ENCODE measurements at places on chromosomes 5 and 9.
A peak's percentile ranks its signal among the peaks of the same experiment; 100 is the strongest.

DNA sequence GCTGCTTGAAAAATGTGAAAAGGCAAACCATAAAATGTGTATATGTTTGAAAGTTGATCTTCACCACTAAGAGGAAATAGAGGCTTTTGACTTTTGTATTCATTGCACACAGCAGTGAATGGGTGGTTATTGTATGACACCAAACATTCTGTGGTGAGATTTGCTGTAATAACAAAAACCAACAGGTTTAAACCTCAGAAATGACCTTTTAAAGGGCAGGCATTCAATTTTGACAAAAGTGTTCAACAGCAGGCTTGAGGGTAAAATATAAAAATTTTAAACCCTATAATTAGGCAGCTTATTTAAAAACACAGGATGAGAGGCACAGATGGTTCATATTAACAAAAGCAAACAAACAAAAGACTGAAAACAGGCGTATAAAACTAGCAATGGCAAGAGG is 128.1 kb upstream of the NUDT12 start:
- DNase-seq: no peak

DNA sequence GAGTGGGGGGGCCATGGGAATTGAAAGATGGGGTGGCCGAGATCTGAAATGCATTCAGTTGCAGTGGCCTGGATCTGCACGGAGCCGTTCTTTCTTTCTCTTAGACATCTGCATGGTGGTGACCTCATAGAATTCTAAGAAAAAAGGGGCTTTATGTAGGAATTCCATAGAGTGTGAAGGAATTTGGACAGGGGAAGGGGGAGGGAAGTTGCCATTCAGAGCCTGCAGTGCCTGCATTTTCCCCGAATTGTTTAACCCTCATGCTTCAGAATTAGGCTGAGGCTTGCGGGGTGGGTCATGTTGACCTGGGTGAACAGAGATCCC is 4.9 kb downstream of the NEK6 start:
- no peak for DNase-seq

DNA sequence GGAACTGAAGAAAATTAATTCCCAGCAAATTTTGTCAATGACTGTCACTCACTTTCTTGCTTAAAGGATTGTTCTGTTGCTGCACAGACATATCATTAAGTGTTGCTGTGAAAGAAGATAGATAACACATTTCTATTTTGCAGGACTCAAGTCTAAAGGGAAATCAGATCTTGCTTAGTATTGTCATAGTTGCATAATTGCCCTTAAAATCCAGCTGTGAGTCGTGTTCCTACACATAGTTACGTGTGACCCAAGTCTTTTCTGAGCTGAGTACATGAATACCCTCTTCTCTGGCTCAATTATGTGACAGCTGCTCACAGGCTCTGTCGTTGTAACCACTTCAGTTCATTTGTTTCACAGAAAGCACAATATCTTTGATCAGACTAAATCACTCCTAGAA is 390.8 kb downstream of the DTWD2 start:
- peak; percentile 9 for DNase-seq

DNA sequence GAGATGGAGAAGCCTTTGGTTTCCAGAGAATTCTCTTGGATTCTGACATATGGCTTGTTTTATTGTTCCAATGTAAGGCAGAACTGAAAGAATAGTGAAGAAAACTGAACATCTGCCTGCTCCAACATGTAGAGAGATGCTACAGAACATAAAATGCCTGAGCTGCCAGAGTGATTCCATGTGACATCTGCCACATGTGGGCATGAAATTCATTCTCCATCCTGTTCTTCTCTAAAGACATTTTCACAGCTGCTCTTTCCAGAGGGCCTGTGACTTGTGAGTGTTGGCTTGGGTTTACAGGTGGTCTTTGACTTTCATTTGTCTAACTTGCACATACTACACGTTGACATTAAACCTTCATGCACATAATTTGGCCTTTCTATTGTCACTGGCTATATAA is 33.7 kb upstream of the TXN start:
- DNase-seq: no peak

GRCh38 chr5:107135391-107135790 is 535.3 kb downstream of the EFNA5 start:
- no peak for DNase-seq

DNA sequence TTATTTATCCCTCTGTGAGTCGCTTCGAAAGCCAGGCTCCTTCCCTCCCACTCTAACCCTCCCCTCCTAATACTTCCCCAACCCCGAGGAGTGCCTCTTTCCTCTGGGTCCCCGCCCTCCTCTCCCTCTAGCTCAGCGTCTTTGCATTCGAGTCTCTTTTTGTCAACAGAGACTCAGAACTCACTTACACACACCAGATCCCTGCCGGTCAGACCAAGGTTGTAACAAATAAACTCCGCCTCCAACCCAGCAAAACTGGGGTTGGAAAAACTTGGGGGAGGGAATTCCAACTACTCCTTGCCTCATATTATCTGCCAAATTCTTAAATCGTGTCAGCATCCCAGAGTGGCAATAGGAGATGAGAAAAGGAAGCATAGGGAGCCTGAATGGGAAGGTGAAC is at the start of gene HTR1A:
Gene HTR1A, minus strand, starts transcription at position 167 of the 400 bp plus-strand sequence. CDS start 726 bp downstream, outside the sequence.
- no peak for DNase-seq

Measured in NCI-H187 (cell line).